ENCODE measurements at places on chromosomes 11 and 22.

DNA sequence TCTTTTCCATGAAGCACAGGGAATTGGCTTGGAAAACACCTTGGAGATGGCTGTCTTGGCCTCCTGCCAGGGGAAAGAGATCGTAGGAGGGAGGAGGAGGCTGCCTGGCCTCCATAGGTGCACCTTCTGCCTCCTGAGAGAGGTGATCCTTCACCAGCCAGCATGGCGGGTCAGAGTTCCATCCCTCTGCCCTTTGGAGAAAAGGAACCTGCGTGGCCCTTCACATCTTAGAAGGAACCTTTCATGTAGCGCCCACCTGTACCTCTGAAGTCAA is 58.2 kb upstream of the DRD2 start:
- H3K4me3 ChIP-seq = no peak overlapping the region
- H3K27me3 ChIP-seq = peaks cover 51% of the 10 kb centered on the region
- no peak overlapping the region for H3K27ac ChIP-seq
- H3K36me3 ChIP-seq = no peaks in the 10 kb centered on the region
- H3K4me1 ChIP-seq = no peaks in the 10 kb centered on the region
- no peak for DNase-seq

DNA sequence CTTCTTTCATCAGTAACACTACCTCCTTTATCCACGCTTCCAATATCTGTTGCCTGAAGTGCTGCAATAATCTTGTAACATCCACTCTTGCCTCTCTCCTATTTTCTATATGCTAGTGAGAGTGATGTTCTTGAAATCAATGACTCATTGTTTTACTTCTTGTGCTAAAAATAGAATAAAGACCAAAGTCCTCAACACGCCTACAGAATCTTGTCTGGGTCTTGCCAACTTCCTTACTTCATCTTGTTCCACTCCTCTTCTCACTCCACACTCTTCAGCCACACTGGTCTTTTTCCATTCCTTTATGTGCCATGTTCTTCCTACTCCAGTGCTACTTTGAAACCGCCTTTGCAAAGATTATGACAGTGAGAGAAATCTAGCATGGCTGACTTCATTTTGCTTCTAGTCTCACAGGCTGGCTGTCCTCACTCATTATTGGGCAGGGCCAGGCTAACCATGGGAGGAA is 136.4 kb downstream of the CCDC81 start:
- no peak overlapping the region for H3K27ac ChIP-seq
- no peaks in the 10 kb centered on the region for H3K4me1 ChIP-seq
- DNase-seq = no peak

DNA sequence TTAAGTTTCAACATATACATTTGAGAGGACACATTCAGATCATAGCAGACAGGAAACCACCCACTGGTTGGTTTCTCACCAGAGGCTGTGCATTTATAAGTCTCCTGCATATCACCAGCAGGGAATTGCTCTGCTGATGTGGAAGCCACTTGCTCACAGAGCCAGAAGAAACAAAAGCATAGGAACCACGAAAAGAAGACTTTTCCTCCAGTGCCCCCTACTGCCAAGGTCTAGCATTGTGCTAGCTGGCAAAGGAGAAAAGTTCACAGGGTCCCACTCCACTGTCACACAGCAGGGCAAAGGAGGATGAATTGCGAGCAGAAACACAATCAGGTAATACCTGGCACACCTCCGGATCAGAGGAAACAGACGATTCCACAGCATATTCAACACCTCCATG is 28.9 kb upstream of the ISX start:
- H3K4me1 ChIP-seq = no peaks in the 10 kb centered on the region
- H3K36me3 ChIP-seq = no peaks in the 10 kb centered on the region
- no peak overlapping the region for H3K4me3 ChIP-seq
- H3K27ac ChIP-seq = no peak overlapping the region

GRCh38 chr11:45062115-45062514 is 84.3 kb upstream of the PRDM11 start:
- H3K36me3 ChIP-seq = peaks cover 4% of the 10 kb centered on the region
- no peaks in the 10 kb centered on the region for H3K4me1 ChIP-seq
- no peak for DNase-seq
- H3K27me3 ChIP-seq = no peaks in the 10 kb centered on the region
- H3K4me3 ChIP-seq = no peak overlapping the region

DNA sequence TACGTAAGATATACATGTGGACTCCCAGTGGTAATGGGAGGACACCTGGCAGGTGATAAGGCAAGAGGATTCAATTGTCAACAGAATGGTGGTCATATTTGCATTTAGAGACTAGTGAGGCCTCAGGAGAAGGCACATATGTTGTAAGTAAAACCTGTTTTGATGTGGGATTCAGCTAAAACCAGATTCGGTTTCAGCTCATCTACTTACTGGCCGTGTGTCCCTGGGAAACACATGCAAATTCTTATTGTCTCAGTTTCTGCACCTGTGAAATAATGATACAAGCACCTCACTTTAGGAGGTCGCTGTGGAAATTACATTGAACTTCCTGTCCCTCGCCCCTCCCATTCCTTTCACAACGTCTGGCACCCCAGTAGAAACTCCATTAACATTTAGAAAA is 78.9 kb upstream of the FIBIN start:
- no peaks in the 10 kb centered on the region for H3K4me1 ChIP-seq
- H3K4me3 ChIP-seq = no peak overlapping the region
- H3K36me3 ChIP-seq = no peaks in the 10 kb centered on the region
- no peaks in the 10 kb centered on the region for H3K27me3 ChIP-seq
- no peak overlapping the region for H3K27ac ChIP-seq
- no peak for DNase-seq

- H3K36me3 ChIP-seq = peaks cover 2% of the 10 kb centered on the region
- H3K4me1 ChIP-seq = peaks cover 58% of the 10 kb centered on the region
- no peak overlapping the region for H3K4me3 ChIP-seq
- no peak for DNase-seq
- H3K27ac ChIP-seq = no peak overlapping the region
These were observed 60.1 kb downstream of the RAB30 start for GRCh38 chr11:83011333-83012167.

- peaks cover 54% of the 10 kb centered on the region for H3K4me1 ChIP-seq
- peaks cover 4% of the 10 kb centered on the region for H3K36me3 ChIP-seq
- DNase-seq = no peak
- peak overlapping the region; percentile 95 for H3K27ac ChIP-seq
These were observed 468 bp downstream of the DDIAS start for GRCh38 chr11:82901922-82902485.

GRCh38 chr22:46754110-46754799 is 8.2 kb upstream of the TBC1D22A start:
- peaks cover 36% of the 10 kb centered on the region for H3K4me1 ChIP-seq
- H3K27ac ChIP-seq = peak overlapping the region; percentile 59
- peaks cover 3% of the 10 kb centered on the region for H3K36me3 ChIP-seq
- peak overlapping the region; percentile 42 for H3K4me3 ChIP-seq
- DNase-seq = peak; percentile 36

- no peaks in the 10 kb centered on the region for H3K36me3 ChIP-seq
- no peaks in the 10 kb centered on the region for H3K27me3 ChIP-seq
- peak overlapping the region; percentile 77 for H3K4me3 ChIP-seq
- H3K4me1 ChIP-seq = peaks cover 33% of the 10 kb centered on the region
- DNase-seq = no peak
These were observed 1.3 kb downstream of the UNC93B1 start for GRCh38 chr11:68002575-68002937.

GRCh38 chr22:19106886-19107729 is 15.1 kb downstream of the DGCR2 start:
- peaks cover 62% of the 10 kb centered on the region for H3K4me1 ChIP-seq
- H3K36me3 ChIP-seq = peaks cover 3% of the 10 kb centered on the region
- peak overlapping the region; percentile 85 for H3K27ac ChIP-seq
- no peaks in the 10 kb centered on the region for H3K27me3 ChIP-seq
- DNase-seq = no peak

DNA sequence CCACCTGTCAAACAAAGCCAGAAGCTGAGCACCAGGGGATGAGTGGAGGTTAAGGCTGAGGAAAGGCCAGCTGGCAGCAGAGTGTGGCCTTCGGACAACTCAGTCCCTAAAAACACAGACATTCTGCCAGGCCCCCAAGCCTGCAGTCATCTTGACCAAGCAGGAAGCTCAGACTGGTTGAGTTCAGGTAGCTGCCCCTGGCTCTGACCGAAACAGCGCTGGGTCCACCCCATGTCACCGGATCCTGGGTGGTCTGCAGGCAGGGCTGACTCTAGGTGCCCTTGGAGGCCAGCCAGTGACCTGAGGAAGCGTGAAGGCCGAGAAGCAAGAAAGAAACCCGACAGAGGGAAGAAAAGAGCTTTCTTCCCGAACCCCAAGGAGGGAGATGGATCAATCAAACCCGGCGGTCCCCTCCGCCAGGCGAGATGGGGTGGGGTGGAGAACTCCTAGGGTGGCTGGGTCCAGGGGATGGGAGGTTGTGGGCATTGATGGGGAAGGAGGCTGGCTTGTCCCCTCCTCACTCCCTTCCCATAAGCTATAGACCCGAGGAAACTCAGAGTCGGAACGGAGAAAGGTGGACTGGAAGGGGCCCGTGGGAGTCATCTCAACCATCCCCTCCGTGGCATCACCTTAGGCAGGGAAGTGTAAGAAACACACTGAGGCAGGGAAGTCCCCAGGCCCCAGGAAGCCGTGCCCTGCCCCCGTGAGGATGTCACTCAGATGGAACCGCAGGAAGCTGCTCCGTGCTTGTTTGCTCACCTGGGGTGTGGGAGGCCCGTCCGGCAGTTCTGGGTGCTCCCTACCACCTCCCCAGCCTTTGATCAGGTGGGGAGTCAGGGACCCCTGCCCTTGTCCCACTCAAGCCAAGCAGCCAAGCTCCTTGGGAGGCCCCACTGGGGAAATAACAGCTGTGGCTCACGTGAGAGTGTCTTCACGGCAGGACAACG is 11.7 kb downstream of the CXCR5 start:
- H3K4me1 ChIP-seq = peaks cover 71% of the 10 kb centered on the region
- peak overlapping the region; percentile 94 for H3K4me3 ChIP-seq
- H3K36me3 ChIP-seq = peaks cover 3% of the 10 kb centered on the region
- DNase-seq = peak; percentile 73

- H3K27ac ChIP-seq = no peak overlapping the region
- H3K27me3 ChIP-seq = peaks cover 18% of the 10 kb centered on the region
- peaks cover 3% of the 10 kb centered on the region for H3K36me3 ChIP-seq
- no peak for DNase-seq
- peaks cover 31% of the 10 kb centered on the region for H3K4me1 ChIP-seq
- H3K4me3 ChIP-seq = no peak overlapping the region
These were observed 130.5 kb upstream of the C11orf58 start for GRCh38 chr11:16607675-16608644.

DNA sequence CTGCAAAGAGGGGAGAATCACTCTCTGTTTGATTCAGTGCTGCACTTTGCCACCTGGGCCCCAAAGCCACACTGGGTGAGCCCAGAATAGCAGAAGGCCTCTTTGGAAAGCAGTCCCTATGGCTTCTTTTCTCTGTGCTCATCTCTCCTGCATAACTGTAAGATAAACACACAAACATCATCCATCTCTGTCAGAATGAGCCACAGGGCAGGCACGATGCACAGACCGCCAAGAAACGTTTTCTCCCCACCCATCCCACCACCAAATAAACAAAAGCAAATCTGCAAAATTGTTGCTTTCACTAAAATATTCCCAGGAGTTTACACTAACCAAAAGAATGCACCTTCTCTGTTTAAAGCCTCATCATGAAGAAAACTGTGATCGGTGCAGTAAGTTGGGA is 196.4 kb upstream of the POU2AF2 start:
- H3K4me1 ChIP-seq = no peaks in the 10 kb centered on the region
- H3K27me3 ChIP-seq = no peaks in the 10 kb centered on the region
- H3K4me3 ChIP-seq = no peak overlapping the region
- no peaks in the 10 kb centered on the region for H3K36me3 ChIP-seq
- DNase-seq = no peak

DNA sequence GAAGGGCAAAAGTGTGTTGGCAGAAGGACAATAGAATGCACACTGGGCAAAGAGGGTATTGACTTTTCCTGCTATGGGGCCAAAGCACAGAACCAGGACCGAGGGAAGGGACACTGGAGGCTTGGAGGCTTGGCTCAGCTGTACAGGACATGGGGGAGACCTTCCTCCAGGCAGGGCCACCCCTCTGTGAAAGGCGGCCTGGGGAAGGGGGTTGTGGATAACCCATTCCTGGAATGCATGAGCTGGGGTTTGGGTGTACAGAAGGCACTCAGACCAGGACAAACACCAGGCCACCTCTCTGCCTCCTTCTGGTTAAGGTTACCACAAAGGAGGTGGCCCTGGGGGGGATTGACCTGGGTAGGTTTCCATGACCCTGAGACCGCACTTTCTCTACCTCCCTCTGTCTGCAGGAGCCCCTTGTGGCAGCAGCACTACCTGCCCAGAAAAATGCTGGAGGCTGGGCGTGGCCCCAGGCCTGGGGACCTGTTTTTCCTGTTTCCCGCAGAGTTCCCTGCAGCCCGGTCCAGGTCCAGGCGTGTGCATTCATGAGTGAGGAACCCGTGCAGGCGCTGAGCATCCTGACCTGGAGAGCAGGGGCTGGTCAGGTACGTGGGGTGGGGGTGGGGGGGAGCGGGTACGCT is 9.6 kb downstream of the P2RY2 start:
- H3K27ac ChIP-seq = no peak overlapping the region
- no peak for DNase-seq
- peaks cover 13% of the 10 kb centered on the region for H3K27me3 ChIP-seq
- H3K4me1 ChIP-seq = no peaks in the 10 kb centered on the region

DNA sequence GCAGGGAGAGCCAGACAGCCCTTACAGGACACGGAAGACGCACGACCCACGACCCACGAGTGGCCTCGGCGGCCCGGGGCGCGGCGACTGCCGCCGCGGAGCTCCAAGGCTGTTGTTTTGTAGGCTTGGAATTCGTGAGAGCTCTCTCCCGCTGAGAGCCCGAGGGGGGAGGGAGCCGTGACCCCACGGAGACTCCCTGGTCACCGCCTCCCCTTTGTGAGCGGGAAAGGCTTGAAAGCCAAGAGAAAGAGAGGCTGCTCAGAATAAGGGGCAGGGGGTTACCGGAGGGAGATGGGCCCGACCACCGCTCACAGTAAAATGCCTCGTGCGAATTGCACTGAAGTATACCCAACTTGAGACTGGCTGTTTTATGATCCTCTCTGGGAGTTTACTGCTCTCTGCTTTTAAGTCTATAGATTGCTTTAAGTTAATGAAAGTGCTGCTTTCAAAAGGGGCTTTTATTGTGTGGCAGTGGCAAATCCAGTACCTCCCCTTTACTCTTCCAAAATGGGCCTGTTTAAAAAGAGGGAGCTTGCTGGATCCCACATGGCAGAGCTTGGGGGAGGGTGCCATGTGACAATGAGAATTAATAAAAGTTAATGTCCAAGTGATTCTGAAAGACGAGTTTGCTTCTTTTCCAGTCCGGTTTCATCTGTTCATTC is 2.9 kb downstream of the PKNOX2 start:
- H3K4me3 ChIP-seq = no peak overlapping the region
- DNase-seq = no peak
- peaks cover 12% of the 10 kb centered on the region for H3K4me1 ChIP-seq
- H3K27ac ChIP-seq = no peak overlapping the region
- H3K36me3 ChIP-seq = peaks cover 2% of the 10 kb centered on the region

Measured in activated T-cell treated with anti-CD3 and anti-CD28 coated beads, Interleukin-2, amount 50 U/mL, for 72 hours (primary cell).